ENCODE measurements at places on chromosomes 16 and 17.

- peak; percentile 93 for DNase-seq
These were observed at the start of gene TLCD1 for GRCh38 chr17:28726226-28726626. Gene TLCD1, minus strand, starts transcription at chr17:28726233. Its CDS starts 136 bp downstream, at chr17:28726097.

- DNase-seq = no peak
These were observed 51.7 kb downstream of the CMIP start for GRCh38 chr16:81496321-81496720.

- no peak for DNase-seq
These were observed 32.2 kb upstream of the HAS3 start for GRCh38 chr16:69073181-69073702.

GRCh38 chr17:63645775-63646487 lies 23.7 kb downstream of the MAP3K3 start:
- DNase-seq = peak; percentile 18

GRCh38 chr16:89727406-89728120 lies 6.2 kb downstream of the ZNF276 start:
- DNase-seq = no peak

DNA sequence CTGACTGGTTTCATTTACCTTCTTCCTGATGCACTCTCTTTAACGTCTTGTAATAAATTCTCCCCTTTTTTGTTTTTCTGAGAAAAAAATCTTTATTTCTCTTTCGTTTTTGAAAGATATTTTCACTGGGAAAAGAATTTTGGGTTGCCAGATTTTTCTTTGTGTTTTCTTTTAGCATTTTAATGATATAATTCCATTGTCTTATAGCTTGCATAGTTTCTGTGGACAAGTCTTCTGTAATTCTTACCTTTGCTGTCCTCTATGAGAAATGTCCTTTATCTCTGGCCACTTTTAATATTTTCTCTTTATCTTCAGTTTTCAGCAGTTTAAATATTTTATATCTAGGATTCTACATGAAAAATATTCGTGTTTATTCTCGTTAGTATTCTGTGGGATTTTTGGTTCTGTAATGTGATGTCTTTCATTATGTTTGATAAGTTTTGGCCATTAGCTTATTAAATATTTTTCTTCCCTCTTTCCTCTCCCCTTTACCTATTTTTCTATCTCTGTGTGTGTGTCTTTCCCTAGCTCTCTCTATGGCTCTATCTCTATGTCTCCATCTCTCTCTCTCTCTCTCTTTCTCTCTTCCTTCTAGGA lies 236.5 kb downstream of the C16orf95 start:
- no peak for DNase-seq

DNA sequence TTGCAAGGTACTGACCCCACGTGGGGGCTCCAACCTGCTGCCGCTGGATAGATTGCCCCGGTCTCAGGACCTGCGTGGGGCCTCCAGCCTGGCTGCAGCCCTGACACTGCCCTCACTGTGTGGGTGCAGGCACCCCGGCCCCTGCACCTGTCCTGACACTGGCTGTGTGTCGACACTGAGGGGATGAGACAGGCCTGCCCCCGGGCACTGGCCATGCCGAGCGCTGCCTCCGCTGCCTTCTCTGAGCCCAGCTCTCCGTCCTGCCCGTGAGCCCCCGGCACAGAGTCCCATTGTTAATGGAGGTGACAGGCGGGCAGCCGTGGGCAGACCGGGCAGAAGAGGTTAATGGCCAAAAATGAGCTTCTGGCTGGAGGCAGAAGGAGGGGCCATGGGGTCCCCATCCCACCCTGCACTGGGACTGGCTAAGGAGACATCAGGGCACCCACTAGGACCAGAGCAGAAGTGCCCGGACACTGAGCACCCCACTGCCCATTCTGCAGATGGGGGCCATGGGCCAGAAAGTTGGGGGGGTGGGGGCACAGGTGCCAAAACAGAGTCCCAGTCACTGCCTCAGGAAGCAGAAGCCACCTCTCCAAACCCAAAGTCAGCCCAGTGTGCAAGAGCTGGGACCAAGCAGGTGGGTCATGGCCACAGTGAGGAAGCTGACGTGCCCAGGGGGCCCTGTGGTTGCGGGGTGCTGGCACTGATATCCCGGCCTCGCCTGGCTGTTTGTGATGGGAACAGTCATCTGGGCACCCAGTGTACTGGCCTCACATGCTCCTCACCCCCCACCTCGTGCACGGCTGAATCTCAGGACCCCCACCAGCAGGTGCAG lies 2.5 kb upstream of the PRR35 start:
- DNase-seq = no peak

GRCh38 chr17:57605675-57606105 lies 139.4 kb downstream of the CCDC182 start:
- no peak for DNase-seq

GRCh38 chr16:86891121-86891520 lies 312.8 kb downstream of the FOXL1 start:
- no peak for DNase-seq

- no peak for DNase-seq
These were observed 18.5 kb downstream of the LMF1 start for GRCh38 chr16:952321-952720.

DNA sequence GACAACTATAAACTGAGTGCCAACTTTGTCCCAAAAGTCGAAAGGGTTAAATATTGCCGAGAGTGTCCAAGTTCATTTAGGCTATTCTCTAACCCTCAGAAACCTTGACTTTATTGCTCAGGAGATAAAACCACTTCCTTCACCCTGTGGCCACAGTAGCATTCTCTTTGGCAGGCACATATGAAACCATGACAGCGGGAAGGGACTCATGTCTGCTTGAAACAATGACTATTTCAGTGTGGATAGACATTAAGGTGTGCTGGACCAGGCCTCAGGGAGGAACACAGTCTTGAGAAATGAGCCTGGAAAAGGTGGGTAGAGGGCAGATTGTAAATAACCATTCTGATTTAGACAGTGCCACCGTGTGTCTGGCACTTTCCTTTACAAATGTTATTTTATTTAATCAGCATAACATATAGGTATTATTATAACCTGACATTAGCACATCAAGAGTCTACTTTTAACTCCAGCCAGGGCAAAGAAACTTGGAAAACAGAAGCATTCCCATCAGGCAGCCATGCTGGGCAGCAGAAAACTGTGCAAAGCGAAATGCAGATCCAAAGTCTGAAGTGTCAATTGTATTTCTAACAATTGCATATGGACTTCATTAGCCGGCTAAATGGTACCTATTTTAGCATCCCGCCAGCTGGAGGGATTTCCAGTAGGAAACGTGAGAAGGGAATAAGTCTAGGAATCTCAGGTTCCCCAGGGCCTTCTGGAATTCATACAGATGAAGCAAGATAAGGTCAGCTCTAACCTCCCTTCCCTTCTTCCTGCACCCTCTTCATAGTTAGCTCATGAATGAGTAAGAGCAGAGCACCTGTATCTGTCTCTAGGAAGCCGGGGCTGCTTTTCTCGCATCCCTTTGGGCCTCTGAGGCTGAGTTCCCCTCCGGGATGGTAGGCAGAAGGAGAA lies 212.8 kb upstream of the ELAC2 start:
- no peak for DNase-seq

DNA sequence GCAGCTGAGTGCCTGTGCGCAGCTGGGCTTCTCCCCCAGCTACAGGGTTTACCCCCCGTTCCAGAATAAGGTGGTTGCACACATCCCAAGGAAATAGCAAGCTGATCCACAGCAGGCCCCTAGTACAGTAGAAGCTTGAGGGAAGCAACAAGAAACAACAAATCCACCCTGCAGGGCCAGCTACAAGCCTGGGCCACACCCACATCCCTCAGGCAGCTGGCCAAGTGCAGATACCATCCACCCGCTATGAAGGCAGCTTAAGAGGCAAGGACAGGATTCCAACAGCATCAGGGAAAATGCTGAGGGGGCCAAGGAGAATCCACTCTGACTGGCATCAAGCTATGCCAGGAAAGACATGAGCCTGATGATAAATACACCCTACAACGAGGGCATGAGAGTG lies 66.9 kb upstream of the RCVRN start:
- no peak for DNase-seq

- DNase-seq = no peak
These were observed 32.1 kb upstream of the NLK start for GRCh38 chr17:28010406-28010805.

- no peak for DNase-seq
These were observed 18.1 kb upstream of the ABCC12 start for GRCh38 chr16:48173889-48174288.

- peak; percentile 64 for DNase-seq
These were observed 9.6 kb downstream of the ZNF750 start for GRCh38 chr17:82830249-82830661.

- DNase-seq = no peak
These were observed 5.3 kb upstream of the WDR24 start for GRCh38 chr16:695355-696089.

GRCh38 chr16:5533321-5533888 lies 435.8 kb upstream of the EEF2KMT start:
- no peak for DNase-seq

DNA sequence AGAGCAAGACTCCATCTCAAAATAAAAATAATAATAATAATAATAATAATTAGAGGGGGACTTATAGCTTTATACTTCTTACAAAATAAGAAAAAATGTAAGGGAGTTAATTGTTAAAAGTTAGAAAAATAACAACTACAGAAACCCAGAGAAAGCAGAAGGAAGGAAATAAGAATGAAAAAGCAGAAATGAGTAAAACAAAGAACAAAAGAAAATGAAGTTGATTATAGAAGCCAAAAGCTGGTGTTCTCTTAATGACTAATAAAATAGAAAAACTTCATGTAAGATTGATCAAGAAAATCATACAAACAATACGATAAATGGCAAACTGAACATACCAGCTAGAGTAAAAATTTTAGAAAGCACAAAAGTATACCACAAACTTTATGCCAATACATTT lies 6.8 kb upstream of the NSMCE1 start:
- no peak for DNase-seq

GRCh38 chr16:2473446-2473926 lies 1.4 kb upstream of the TBC1D24 start:
- no peak for DNase-seq

DNA sequence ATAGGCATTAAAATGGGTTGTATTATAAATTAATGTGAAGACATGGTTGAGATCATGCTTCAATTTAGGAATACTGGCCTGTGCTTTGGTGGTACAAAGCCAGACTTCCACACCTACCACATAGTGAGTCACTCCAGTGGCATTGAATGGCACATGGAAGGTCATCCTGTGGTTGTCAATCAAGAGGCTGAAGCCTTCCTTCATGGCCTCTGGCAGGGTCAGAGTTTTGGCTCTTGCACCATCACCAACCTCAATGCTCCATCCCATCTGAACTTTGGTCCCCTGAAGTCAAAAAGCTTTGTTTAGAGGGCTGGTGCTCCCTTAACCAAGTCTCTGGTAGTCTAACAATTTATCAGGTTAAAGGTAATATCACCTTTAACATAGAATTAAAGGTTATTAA lies 6.1 kb downstream of the ZP2 start:
- no peak for DNase-seq
